ENCODE measurements at places on chromosomes 6 and 20.

GRCh38 chr20:42024653-42025052 is 406.5 kb upstream of the CHD6 start:
- DNase-seq = no peak

DNA sequence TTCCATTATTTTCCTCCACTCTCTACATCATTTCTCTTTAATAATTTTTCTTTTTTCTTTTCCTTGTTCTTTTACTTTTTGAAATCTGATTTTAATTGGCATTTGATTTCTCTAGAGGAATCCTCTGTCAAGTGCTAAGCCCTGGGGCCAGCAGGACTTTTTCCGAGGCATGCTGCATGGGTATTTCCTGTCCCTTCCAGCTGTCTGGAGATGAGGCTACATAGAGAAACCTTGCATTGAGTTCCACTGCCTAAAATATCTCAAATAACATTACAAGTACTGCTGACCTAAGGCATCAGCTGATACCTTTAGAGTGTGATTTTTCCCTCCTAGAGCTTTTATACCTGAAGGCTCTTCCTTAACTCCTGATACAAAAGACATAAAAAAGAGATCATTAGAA is 6.2 kb downstream of the RNF217 start:
- no peak for DNase-seq

GRCh38 chr6:1724616-1725015 is 114.9 kb downstream of the FOXC1 start:
- no peak for DNase-seq

- DNase-seq = no peak
Measured at GRCh38 chr20:46683668-46683938, 5.6 kb downstream of the TP53RK start.

DNA sequence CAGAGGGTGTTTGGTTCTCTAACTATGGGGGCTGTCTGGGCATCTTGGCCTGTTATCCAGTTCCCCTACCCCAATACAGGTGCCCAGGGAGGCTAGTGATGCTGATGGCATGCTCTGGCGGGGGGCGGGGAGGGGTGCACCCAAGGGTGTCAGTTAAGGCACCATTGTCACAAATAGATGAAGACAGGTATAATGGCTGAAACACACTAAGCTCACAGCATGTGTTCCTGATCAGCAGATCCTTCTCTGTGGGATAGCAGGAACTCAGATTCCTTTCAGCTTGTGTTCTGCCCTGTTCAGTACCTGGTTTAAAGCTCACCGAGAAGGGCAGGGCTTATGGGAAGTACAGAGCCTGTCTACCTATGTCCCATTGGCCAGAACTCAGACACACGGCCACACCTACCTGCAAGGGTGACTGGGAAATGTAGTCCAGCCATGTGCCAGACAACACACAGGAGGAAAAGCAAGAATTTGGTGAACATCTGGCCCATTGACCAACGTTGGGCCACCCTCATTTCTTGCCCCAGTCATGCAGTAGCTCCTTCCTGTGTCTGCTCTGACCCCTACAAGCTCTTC is 3.4 kb upstream of the RSPO4 start:
- DNase-seq = peak; percentile 20

DNA sequence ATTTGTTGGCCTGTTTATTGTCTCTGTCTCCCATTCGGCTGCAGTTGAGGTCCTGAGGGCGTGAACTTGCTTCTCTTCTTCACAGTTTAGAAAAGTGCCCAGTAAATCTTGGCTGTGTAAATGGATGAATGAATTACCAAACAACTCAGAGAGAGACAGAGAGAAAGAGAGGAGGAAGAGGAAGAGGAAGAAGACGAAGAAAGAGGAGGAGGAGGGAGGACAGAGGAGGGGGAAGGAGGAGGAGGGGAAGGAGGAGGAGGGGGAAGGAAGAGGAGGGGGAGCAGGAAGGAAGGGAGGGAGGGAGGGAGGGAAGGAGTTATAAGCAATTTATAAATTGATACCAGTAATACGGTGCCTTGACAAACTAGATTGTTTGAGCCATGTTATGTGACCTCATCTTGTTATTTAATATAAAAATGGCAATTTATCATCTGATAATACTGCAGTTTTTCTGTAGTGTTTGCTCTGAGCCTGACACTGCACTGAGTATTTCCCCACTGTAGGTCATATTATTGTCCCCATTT is 18.7 kb downstream of the HCK start:
- DNase-seq = no peak

GRCh38 chr6:24918641-24919055 is 17.1 kb downstream of the RIPOR2 start:
- DNase-seq = no peak

DNA sequence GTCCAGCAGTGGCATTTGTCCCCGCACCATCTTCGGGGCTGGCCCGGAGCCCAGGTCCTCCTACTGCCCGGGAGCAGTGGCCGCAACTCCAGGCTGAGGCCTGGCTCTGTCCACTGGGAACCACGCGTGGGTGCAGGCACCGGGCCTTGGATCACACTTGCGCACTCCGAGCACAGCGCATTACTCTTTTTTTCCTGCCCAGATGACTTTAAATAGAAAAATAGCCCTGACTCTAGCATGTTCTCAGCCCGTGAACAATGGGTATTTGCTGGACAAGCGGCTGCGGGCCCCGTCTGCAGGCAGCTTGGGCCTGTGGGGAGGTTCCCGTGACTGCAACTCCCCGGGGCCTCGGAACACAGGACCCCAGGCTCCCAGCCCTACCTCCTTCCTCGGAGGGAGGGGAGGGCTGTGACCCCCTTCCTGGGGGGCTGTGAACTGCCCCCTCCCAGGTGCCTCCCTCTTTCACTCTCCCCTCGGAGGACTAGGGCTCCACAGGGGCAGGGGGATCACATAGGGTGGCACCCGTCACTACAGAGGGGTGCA is 162.2 kb downstream of the TBXT start:
- peak; percentile 26 for DNase-seq

DNA sequence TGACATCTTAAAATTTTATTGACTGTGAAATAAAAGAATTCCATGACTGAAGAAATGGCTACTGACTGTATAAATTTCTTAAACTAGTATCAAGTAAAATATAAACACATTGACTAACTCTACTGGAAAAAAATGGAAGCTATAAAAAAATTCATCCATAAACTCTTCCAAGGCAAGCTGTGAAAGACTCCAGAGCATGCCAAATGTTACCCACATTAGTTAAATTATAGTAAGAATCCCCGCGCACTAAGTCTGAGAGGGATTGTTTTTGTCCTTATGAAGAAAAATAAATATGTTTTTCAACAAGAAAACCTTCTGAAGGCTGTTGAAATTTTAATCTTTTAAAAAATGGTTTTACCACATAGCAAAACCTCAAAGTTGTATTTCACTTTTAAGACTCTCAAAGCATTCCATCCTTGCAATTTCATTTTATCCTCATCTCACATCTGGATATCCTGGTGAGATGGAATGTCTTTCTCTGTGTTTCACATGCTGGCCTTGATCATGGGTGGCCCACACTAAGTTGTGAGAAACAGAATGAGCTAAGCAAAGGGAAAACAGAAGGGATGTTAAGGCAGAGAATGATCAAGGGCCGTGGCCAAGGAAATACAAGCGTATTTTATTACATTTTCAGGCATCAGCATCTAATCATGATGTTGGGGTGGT is 732.5 kb downstream of the KIF16B start:
- no peak for DNase-seq

DNA sequence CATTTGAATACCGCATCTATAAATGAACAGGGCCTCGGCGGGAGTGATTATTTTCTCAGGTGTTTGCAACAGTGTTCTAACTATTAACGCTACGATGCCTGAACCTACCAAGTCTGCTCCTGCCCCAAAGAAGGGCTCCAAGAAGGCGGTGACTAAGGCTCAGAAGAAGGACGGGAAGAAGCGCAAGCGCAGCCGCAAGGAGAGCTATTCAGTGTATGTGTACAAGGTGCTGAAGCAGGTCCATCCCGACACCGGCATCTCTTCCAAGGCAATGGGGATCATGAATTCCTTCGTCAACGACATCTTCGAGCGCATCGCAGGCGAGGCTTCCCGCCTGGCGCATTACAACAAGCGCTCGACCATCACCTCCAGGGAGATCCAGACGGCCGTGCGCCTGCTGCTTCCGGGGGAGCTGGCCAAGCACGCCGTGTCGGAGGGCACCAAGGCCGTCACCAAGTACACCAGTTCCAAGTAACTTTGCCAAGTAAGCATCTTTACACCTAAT is 70.9 kb downstream of the HFE start:
- DNase-seq = no peak

DNA sequence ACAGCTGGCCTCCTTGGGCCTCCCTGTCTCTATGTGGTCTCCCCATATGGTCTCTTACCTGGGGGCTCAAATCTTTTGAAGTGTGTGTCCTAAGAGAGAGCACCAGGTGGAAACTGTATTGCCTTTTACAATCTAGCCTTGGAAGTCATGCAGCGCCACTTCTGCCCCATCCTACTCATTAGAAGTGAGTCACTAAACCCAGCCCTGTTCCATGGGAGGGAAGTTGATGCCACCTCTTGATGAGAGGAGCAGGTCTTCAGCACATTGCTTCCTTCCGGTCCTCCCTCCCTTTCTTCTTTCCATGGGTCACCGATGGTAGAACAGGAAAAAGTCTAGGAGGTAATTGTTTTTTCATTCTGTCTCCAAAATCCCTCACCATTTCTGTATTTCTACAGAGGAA is 156.3 kb downstream of the FOXA2 start:
- DNase-seq = no peak

- DNase-seq = peak; percentile 74
Measured at GRCh38 chr6:17057322-17057721, 44.5 kb upstream of the STMND1 start.

DNA sequence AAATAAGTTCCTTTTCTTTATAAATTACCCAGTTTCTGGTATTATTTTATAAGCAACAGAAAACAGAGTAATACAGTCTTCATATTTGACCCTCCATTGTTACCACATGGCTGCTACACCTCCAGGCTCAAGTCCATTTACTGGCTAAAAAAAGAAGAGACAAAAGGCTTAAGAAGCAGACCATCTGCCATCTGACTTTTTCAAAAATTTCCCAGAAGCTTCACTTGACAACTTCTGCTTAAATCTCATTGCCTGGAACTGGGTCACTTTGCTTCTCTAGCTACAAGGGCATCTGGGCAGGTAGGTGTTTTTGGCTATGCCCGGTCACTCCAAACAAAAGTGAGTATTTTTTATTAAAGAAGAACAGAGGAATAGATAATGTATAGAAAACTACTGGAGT is 118.0 kb downstream of the GRM1 start:
- DNase-seq = no peak

DNA sequence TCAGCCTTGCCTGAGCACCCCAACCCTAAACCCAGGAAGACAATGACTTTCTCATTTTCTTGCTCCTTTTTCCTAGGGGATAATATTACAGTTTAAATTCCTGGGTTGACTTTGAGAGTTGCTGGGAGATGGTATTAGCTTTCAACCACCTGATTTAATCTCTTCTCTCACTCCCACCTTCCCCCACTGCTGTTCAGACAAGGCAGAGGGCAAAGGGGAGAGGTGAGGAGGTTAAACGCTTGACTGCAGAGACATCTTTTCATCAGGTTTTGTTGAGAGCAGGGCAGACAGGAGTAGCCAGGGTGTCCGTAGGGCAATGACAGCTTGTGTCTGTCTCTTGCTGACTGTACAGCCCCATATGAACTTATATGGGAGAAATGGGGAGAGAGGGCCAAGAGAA is 811.2 kb downstream of the MAFB start:
- DNase-seq = no peak

- DNase-seq = no peak
Measured at GRCh38 chr20:46408281-46408731, 1.9 kb upstream of the ELMO2 start.

- no peak for DNase-seq
Measured at GRCh38 chr6:122558080-122558479, 52.1 kb upstream of the PKIB start.
